ENCODE measurements at places on chromosomes 7 and 10. TPM values are rescaled to one million over a fixed set of nuclear protein-coding genes. Genes with fewer than 3 reads are reported as not detected.

- peak overlapping the region; percentile 84 for H3K27ac ChIP-seq
- peaks cover 42% of the 10 kb centered on the region for H3K4me1 ChIP-seq
- DNase-seq = no peak
- peaks cover 38% of the 10 kb centered on the region for H3K36me3 ChIP-seq
Observed at GRCh38 chr10:103896225-103896624, 21.8 kb downstream of the STN1 start.

DNA sequence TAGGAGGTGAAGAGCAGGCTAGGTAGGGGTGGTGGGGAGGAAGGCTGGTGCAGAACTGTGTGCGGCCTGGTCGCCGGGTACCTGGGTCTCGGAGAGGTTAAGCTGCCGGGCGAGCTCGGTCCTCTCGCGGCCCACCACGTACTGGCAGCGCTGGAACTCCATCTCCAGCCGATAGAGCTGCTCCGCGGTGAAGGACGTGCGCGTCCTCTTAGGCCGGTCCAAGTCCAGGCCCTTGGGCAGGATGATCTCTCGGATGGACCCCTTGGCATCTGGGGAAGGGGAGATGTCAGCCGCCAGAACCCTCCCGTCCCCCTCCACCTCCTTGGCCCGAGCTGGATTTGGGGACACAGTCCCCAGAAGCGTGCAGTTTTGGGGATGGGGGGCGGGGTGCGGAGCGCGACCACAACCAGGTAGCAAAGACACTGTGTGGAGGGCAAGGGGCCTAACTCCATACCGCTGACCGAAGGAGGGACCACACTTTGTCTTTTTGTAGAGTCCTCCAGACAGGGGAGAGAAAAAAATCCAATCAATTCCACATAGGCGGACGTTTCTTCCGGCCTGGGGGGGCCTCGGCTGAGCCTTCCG, 1.6 kb downstream of the VAX1 start:
- peaks cover 66% of the 10 kb centered on the region for H3K27me3 ChIP-seq
- peaks cover 37% of the 10 kb centered on the region for H3K4me1 ChIP-seq
- H3K36me3 ChIP-seq = no peaks in the 10 kb centered on the region
- H3K4me3 ChIP-seq = no peak overlapping the region

DNA sequence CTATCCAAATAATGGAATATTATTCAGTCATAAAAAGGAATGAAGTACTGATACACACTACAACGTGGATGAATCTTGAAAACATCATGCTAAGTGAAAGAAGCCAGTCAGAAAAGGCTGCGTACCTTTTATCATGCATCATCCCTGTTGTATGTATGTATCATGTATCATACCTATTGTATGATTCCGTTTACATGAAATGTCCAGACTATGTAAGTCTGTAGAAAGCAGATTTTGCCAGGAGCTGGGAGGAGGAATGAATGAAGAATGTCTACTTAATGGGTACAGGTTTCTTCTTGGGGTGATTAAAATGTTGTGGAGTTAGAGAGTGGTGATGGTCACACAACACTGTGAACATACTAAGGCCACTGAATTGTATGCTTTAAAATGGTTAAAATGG, 135.9 kb upstream of the KLF14 start:
- no peaks in the 10 kb centered on the region for H3K27me3 ChIP-seq
- H3K36me3 ChIP-seq = peaks cover 87% of the 10 kb centered on the region
- H3K4me1 ChIP-seq = peaks cover 15% of the 10 kb centered on the region
- DNase-seq = no peak
- H3K27ac ChIP-seq = peak overlapping the region; percentile 34

- no peak for DNase-seq
- no peak overlapping the region for H3K27ac ChIP-seq
- H3K4me1 ChIP-seq = no peaks in the 10 kb centered on the region
Observed at GRCh38 chr10:57925045-57925444, 342.6 kb downstream of the IPMK start.

- peak; percentile 11 for DNase-seq
- H3K4me1 ChIP-seq = no peaks in the 10 kb centered on the region
- peak overlapping the region; percentile 28 for H3K4me3 ChIP-seq
- H3K27me3 ChIP-seq = peaks cover 29% of the 10 kb centered on the region
- no peak overlapping the region for H3K27ac ChIP-seq
Observed at GRCh38 chr7:72336632-72337389, 75.3 kb downstream of the CALN1 start.

VPS50 gene
- 14.7 TPM for total RNA-seq

- DNase-seq = no peak
- no peak overlapping the region for H3K4me3 ChIP-seq
- H3K36me3 ChIP-seq = no peaks in the 10 kb centered on the region
- H3K27ac ChIP-seq = no peak overlapping the region
- H3K27me3 ChIP-seq = peaks cover 17% of the 10 kb centered on the region
Observed at GRCh38 chr10:133164816-133165555, 5.0 kb downstream of the KNDC1 start.

GRCh38 chr10:117450940-117451339, 75.7 kb upstream of the PDZD8 start:
- H3K27ac ChIP-seq = no peak overlapping the region
- H3K36me3 ChIP-seq = peaks cover 2% of the 10 kb centered on the region
- peaks cover 16% of the 10 kb centered on the region for H3K27me3 ChIP-seq

HTR5A gene
- total RNA-seq = not detected

All from activated CD4-positive, alpha-beta T cell treated with anti-CD3 and anti-CD28 coated beads for 36 hours (primary cell).